BJ (cell line): ENCODE measurements at places on chromosomes 2 and 18. TPM values are rescaled to one million over a fixed set of nuclear protein-coding genes. Genes with fewer than 3 reads are reported as not detected.

Gene IL1B
- 7.6 and 8.4 TPM in 2 replicates for polyA plus RNA-seq

Gene CPO
- not detected in 2 replicates for polyA plus RNA-seq

Gene RETREG2
- 95.9 and 131 TPM in 2 replicates for polyA plus RNA-seq

Gene IL1F10
- not detected in 2 replicates for polyA plus RNA-seq

Gene PKDCC
- 3.0 and 6.6 TPM in 2 replicates for polyA plus RNA-seq

Gene SERPINB4
- 0.06 TPM in 1 of 2 replicates, not detected in the other for polyA plus RNA-seq

Gene MAIP1
- polyA plus RNA-seq: 11.3 and 14.0 TPM in 2 replicates

Gene PRKAG3
- not detected in 2 replicates for polyA plus RNA-seq

Gene PECR
- 5.6 and 9.0 TPM in 2 replicates for polyA plus RNA-seq

Gene RBM44
- 0.05 and 0.07 TPM in 2 replicates for polyA plus RNA-seq

Gene ITSN2
- 16.3 and 20.4 TPM in 2 replicates for polyA plus RNA-seq

Gene TRABD2A
- polyA plus RNA-seq: 3.0 and 3.8 TPM in 2 replicates

Gene MAL
- polyA plus RNA-seq: not detected in 2 replicates

Gene MYO7B
- 0.07 and 0.36 TPM in 2 replicates for polyA plus RNA-seq

Gene BOLL
- not detected in 2 replicates for polyA plus RNA-seq

Gene OSR1
- polyA plus RNA-seq: 4.3 and 6.7 TPM in 2 replicates

Gene C2orf15
- not detected in 2 replicates for polyA plus RNA-seq

Gene TMEM37
- 0.51 and 0.63 TPM in 2 replicates for polyA plus RNA-seq

Gene FOXI3
- not detected in 2 replicates for polyA plus RNA-seq

Gene RNU2-63P
- polyA plus RNA-seq: not detected in 2 replicates

Gene CSRNP3
- polyA plus RNA-seq: 0.18 and 0.23 TPM in 2 replicates

Gene NGEF
- 0.11 and 0.23 TPM in 2 replicates for polyA plus RNA-seq

Gene ZNF532
- 69.6 and 75.3 TPM in 2 replicates for polyA plus RNA-seq
